ENCODE measurements at places on chromosomes 7 and 10. TPM values are rescaled to one million over a fixed set of nuclear protein-coding genes. Genes with fewer than 3 reads are reported as not detected.

DNA sequence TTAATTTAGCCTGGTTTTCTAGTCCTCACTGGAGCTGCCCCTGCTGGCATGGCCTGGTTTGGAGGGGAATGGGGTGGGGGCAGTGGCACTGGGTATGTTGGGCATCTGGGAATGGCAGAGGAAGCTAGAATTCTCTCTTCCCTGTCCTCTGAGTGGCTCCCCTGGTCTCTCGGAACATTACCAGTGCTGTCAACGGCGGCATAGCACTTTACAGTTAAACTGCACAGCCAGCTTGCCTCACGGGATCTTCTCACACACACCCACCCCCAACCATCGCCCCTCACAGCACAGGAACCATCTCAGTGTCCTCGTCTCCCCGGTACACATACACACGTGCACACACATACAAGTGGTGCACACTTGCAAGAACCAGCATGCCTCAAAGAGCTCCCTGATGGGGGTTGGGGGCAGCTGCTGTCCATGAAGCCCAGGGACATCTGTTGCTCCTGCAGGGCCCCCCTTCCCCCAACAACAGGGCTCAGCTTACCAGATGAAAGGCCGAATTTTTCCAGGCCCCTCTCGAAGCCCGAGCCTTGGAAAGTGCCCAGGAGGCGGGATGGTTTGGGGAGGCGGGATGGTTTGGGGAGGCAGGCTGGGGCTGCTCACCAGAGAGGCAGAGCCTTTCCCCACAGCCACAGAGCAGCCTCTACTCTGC is 41.0 kb downstream of the TSPAN15 start:
- no peak for DNase-seq

- no peak for DNase-seq
Observed at GRCh38 chr10:96266118-96266770, 5.1 kb downstream of the BLNK start.

DNA sequence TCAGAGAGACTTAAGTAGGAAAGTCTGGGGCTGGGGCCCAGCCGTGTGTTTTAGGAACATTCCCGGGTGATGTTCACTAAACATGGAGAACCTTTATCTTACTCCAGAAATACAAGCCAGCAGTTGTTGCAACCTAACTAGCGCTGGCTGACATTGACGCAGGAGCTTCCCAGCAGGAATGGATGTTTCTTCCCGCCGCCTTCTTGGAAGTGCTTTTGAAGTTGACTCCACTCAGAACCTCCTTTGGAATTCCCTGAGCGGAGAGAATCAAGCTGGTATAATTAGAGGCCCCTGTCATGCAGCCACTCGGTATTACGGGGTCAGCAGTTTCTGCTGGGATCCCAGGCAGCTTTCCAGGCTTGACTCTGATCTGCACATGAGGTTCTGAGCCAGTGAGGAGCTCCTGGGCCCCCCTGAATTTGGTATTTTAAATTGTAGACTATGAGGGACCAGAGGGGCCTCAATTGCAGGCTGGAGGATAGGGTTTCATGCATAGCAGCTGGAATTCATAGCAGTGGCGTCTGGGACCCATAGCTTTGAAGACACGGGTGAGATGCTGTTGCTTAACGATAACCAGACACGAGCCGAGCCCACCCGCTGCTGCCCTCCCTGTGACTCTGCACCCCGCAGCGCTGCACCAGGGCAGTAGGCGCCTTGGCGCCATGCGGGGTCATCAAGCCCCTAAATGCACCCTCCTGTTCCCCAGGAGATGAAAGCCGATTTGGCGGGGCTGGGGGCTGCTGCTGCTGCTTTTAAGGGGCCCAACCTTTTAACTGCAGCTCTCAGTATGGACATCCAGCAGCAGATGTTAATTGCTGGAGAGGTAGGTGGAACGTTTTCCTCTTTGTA is 61.8 kb downstream of the EEPD1 start:
- DNase-seq: no peak

DNA sequence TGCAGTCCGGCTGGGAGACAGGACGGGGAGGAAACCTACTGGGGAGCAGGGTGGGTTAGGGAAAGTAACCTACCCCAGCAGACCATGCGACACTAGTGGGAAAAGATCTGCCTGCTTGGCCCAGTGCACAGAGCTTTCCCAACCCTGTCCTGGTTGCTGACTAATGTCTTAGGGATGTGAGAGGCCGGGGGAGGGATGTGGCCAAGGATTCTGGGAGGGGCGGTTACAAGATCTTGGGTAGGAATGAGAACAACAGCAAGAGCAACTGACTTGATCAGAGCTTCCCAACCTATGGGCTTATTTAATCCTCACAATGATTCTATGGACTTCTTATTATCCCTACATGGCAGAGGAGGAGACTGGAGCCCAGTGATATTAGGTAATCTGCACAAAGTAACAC is 24.0 kb upstream of the EIF5AL1 start:
- peak; percentile 88 for DNase-seq

GRCh38 chr7:31107106-31108090 is 55.3 kb downstream of the ADCYAP1R1 start:
- peak; percentile 55 for DNase-seq

DNA sequence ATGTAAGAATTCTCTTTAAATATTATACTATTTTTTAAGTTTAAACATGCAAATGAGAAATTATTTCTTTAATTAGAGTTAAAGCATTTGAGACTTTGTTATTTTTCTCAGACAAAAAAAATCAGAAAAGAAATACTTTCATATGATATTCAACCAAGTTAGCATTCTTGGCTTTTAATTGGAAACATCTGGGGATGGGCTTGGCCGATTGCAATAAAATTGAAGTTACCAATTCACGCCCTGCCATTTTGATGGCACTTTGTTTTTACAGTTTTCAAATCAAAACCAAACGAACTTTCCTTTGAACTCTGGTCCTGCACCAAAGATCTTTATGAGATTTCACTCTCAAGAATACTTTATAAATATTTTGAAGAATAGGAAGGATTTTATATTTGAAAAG is 127.7 kb downstream of the ATE1 start:
- no peak for DNase-seq

GRCh38 chr10:43957267-43958070 is 308.8 kb upstream of the ZNF32 start:
- DNase-seq: no peak

DNA sequence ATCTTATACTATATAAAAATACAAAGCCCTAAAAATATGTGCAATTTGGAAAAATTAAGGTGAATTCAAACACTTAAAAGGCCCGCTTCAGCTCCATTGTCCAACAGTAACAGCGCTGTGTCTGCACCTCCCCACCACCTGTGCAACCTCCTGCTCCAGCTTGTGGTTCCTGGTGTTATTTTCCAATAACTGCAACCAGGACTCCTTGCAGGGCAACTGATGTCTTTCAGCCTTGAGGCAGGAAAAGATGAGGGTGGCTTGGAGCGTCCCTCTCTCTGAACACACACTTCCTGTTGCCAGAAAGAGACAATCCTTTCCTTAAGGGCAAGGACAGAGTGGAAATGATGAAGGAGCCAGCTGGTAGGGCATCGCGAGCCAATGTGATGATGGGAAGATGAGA is 336.0 kb downstream of the GLRX3 start:
- no peak for DNase-seq

DNA sequence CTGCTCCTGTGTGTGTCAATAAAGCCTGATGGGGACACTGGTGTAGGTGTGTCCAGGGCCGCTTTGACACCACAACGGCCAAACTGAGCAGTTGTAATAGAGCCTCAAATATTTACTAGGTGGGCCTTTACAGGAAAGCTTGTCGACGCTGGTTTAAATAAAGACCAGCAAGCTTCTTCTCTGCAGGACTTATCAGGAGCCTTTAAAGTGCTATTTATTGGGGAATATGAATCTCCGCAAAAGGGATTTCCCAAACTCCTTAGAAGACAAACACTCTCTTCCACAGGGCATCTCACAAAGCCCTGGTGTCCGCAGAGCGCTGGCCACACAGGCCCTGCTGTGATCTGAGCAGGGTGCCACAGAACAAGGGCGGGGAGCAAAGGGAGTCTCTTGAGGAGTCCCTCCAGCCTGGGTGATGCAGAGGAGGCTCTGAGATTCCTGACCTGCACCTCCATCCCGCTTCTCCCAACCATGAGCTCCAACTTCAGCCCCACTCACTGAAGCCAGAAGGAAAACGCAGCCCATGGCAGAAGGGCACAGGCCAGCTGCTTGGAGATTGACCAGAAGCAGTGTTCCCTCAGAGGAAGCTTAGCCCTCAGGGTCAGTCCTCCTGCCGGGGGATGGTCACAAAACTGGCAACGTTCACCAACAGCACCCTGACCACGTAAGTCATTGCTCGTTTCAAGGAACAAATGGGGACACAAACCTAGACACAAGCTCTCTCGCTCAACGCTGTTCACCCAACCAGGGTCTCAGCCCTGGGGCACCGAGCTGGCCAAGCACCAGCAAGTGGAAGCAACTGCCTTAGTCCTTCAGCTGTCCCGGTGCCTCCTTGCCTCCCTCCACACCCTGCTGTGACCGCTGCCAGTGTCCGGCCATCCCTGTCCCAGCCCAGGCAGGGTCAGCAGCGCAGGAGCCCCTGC is 129.5 kb downstream of the OAT start:
- no peak for DNase-seq

- no peak for DNase-seq
Observed at GRCh38 chr7:111076205-111076604, 14.7 kb upstream of the LRRN3 start.

GRCh38 chr10:43221419-43222209 is 45.3 kb downstream of the RASGEF1A start:
- no peak for DNase-seq

GRCh38 chr10:22230158-22230833 is 12.5 kb upstream of the EBLN1 start:
- no peak for DNase-seq

DNA sequence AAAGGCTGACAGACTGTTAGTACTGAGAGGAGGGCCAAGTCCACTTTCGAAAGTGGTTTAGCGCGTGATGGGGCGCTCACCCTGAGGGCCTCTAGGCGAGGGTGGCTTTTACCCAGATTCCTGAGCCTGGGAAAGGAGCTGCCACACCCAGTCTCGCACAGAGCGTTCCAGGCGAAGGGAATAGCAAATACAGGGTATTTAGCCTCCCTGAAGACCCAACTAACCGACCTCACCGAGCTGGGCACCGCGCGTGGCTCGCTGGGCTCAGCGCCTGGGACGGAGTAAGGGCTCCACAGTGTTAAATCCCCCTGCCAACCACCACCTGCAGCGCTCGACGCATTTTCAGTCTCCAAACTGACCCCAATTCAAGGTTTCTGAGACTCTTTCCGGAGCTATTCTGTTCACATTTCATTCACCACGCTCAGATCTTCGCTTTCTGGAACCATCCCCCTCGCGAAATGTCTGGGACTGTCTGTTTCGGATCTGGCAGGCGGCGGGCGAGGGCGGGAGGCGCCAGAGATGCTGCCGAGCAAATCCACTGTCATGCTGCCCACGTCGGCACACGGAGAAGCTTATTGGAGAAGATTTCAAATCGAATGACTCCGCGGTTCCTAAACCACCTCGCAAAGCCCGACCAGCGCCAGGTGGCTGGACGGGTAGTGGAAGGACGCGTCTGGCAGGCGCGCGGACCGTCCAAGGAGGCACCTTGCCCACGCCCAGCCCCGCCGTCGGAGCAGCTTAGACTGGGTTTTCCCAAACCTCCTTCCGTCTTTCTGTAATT is 1.4 kb upstream of the OSBPL3 start:
- peak; percentile 75 for DNase-seq

DNA sequence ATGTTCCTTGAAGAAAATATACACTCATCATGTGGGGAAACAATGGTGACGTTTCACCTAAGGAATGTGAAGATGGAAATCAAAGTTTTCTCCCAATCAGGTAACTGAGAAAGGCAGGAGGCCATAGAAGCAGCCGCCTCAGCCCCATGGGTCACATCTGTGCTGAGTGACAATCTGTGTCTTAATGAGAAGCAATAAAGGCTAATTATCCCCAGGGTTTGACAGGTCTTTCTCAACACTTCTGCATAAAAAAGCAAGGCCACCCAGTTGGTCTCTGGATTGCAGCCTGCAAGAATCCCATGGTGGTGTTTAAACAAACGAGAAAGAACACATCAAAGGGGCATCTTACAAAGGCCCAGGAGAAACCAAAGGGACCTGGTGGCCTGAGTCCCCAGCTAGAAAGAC is 91.1 kb upstream of the TNS3 start:
- DNase-seq: no peak

DNA sequence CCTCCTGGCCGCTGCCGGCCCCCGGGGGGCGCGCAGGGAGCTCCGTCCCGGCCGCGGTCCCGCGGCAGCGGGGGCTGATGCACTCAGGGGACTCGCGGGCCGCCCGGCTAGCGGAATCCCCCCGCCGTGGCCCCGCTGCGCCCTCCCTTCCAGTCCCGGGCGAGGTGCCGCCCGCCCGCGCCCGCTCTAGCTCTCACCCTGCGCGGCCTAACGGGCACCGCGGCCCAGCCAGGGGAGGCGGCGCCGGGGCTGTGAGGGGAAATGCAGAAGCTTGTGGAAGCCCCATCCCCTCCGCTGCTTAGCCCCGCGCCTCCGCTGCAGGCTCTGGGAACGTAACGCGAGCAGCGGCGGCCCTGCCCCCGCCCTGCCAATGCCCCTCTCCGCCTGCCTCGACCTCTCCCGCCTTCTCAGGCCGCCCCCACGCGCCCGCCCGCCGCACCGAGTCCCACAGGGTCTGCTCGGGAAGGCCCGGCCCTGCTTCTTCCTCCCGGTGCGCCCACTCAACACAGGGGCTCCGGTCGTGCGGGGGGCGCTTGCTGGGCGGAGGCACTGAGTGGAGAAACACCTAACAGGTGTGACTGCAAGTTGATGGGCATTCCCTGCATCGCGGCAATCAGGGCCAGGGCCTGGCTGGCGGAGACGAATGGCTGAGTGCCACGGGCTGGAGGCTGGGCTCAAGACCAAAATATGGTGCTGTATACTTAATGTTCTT is 384 bp upstream of the TMEM229A start:
- no peak for DNase-seq

DNA sequence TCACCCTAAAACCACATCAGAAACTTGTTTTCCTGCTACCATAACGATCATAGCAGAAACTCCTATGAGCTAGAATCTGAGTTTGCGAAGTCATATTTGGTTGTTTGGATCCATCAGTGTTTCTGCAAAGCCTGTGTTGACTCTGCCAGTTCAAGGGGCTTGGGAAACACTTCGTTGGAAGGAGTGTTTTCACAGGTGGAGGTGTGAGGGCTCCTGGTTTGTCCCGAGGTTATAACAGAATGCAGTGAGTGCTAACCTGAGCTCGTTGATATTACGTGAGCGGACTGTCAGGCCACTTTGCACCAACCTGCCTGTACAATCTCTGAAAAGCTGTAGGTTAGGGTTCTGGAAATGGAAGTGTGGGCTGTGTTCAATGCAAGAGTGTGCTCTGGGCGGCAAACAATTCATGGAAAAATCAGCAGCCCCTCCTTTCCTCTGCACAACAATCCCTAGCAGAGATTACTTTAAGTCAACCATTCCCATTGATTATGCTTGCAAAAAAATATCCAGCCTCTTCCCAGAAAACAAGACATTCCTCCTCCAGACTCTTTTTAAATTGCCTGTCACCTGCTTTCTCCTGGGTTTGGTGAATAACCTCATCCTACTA is 622.0 kb downstream of the TYW1 start:
- no peak for DNase-seq

ADCYAP1R1 gene
- 0.86 TPM for total RNA-seq

C10orf67 gene
- total RNA-seq: 0.16 TPM

STOX1 gene
- 0.26 TPM for total RNA-seq

FAM131B gene
- 0.08 TPM for total RNA-seq

IFIT3 gene
- total RNA-seq: 6.3 TPM

CAMK2B gene
- 79.9 TPM for total RNA-seq

GOT1 gene
- total RNA-seq: 289 TPM

PGAM2 gene
- 2,809 TPM for total RNA-seq

Measured in right atrium auricular region (tissue), 2 donors.